ENCODE measurements at places on chromosomes 7 and 10. TPM values are rescaled to one million over a fixed set of nuclear protein-coding genes. Genes with fewer than 3 reads are reported as not detected.

The FAM3C gene
- total RNA-seq = 108 TPM

The SEMA3E gene
- total RNA-seq = 24.3 TPM

The LIPF gene
- not detected for total RNA-seq

The SPDYE1 gene
- total RNA-seq = not detected

The ITPRID1 gene
- not detected for total RNA-seq

The LRRC4 gene
- total RNA-seq = 3.2 TPM

The GATAD1 gene
- total RNA-seq = 64.0 TPM

The NXPH1 gene
- 2.0 TPM for total RNA-seq

The CREB5 gene
- total RNA-seq = 53.5 TPM

Data from urinary bladder (tissue), 4 donors.